Naive B cell (primary cell): ENCODE measurements at places on chromosomes 13 and 19. TPM values are rescaled to one million over a fixed set of nuclear protein-coding genes. Genes with fewer than 3 reads are reported as not detected.

- DNase-seq, result no peak
These were observed 21.6 kb downstream of the SERPINE3 start for GRCh38 chr13:51361106-51361505.

Gene RXFP2
- not detected for polyA plus RNA-seq

- DNase-seq, result no peak
These were observed 739.4 kb upstream of the GPC6 start for GRCh38 chr13:92487238-92487637.

Gene CYP4F8
- not detected for polyA plus RNA-seq

Gene LHB
- not detected for polyA plus RNA-seq

- no peak for DNase-seq
These were observed 29.1 kb upstream of the IGLON5 start for GRCh38 chr19:51282335-51282734.

DNA sequence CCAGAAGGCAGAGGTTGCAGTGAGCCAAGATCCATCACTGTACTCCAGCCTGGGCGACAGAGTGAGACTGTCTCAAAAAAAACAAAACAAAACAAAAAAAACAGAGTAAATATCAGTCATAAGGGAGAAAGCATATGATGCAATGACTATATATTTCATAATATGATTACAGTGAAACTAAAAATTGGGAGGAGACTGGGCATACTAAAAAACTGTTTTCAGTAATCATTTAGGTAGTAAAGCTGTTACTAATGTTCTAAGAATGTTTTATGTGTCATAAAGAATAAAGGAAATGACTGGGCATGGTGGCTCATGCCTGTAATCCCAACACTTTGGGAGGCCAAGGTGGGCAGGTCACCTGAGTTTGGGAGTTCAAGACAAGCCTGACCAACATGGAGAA is 15.9 kb downstream of the ZNF573 start:
- no peak for DNase-seq

- DNase-seq, result no peak
These were observed 476.4 kb downstream of the FOXO1 start for GRCh38 chr13:40189898-40190630.

DNA sequence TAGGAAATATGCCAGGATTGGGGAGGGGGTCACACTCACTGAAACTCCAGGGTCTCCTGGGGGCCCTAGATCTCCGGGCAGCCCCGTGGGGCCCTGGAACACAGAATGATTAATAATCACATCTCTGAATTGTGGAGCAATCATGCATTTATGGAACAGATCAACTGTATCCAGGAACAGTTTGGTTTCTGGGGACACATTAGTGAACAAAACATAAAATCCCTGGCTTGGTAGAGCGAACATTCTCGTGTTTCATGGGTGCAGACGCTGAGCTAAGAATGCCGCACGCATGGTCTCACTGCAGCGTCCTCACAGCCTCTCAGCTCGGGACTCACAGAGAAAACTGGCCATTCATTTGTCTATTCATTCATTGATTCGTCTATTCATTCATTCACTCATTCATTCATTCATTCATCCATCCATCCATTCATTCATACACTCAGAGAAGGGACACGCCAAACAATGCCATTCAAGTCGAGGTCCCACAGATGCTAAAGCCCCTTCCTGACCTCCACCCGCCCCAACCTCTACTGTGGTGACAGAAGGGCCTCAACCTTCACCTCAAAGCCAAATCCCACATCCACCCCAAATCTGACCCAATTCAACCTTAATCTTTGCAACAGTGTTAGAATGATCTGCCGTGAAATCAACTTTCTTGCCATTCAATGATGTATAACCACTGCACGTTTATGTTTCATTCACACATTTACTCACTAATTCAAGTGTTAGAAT is 35.0 kb upstream of the OLFM2 start:
- no peak for DNase-seq

Gene RGL3
- not detected for polyA plus RNA-seq

DNA sequence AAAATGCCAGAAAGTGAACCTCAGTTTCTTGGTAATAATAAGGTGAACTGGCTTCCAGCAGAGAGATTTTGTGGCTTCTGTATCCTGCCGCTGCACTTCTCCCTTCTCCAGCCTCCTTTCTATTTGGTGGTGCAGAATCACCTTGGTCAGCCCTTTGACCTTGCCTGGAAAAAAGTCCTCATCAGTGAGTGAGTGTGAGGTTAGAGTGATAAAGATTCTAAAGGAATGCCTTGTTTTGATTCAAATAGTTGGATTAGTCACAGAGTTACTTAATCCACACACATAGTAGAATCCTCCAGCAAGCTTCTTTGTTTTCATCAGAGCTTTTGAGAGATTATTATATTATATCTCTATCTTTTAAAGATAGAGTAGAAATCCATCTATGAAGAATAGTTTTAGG is 140.9 kb downstream of the KCNRG start:
- DNase-seq, result no peak

GRCh38 chr13:112486386-112487126 is 101.4 kb downstream of the TUBGCP3 start:
- DNase-seq, result no peak

DNA sequence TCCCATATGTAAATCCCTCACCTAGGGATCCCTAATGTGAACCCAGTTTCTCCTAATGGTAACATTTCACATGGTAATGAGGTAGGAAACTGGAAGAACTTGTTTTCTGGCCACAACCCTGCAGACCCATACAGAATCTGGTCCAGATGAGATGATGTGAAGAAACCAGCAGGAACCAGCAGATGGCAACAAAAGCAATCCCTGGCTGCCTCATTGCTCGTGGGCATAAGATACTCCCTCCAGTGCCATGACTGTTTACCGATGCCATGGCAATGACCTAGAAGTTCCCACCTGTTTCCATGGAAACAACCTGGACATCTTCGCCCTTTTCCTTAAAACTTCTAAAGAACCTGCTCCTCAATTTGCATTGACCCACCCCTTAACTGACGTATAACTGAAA is 1.4 kb upstream of the CD209 start:
- peak; percentile 18 for DNase-seq

Gene MAMSTR
- polyA plus RNA-seq, result 0.31 TPM

DNA sequence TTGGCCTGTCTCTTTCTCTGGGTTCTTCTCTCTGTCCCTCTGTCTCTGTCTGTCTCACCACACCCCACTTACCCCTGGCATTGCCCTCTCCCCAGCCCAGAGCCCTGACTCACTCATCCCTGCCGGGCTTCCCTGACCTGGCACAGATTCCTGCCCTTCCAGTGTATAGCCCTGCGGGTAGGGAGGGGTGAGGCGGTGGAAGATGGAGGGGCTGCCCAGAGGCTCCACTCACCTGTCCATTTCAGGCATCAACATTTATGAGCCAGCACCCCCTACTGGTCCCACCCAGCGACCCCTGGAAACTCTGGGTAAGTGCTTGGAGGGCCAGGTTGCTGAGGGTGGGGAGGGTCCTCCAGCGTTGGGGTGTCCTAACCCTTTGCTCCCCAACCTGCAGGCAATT is 1.0 kb downstream of the NCCRP1 start:
- DNase-seq, result no peak

DNA sequence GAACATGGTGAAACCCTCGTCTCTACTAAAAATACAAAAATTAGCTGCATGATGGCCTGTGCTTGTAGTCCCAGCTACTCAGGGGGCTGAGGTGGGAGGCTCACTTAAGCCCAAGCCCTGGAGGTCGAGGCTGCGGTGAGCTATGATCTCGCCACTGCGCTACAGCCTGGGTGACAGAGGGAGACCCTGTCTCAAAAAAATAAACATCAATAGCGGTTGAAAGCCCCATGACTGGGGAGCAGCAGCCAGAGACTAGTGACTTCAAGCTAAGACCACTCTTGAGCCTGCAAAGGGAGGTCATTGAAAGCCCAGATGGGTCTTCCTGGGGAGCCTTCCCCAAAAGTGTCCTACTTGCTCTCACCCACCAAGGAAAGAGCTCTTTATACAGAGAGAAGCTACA is 11.9 kb upstream of the ZNF709 start:
- DNase-seq, result no peak

DNA sequence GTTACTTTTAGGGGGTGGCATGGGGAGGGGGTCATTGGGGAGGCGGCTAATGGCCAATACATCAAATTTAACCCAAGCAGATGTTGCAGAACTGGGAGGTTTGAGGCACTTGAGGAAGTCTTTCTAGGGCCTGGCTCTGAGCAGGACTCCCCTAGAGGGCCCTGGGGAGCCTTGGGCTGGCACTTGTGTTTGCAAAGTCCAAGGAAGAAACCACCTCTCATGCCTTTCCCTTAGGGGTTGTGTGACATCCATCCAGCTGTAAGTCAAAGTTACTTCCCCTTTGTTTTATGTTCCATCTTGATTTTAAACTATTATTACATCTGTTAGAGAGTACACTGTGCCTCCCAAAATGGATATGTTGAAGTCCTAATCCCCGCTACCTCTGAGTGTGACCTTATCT is 159.9 kb downstream of the KATNAL1 start:
- no peak for DNase-seq

DNA sequence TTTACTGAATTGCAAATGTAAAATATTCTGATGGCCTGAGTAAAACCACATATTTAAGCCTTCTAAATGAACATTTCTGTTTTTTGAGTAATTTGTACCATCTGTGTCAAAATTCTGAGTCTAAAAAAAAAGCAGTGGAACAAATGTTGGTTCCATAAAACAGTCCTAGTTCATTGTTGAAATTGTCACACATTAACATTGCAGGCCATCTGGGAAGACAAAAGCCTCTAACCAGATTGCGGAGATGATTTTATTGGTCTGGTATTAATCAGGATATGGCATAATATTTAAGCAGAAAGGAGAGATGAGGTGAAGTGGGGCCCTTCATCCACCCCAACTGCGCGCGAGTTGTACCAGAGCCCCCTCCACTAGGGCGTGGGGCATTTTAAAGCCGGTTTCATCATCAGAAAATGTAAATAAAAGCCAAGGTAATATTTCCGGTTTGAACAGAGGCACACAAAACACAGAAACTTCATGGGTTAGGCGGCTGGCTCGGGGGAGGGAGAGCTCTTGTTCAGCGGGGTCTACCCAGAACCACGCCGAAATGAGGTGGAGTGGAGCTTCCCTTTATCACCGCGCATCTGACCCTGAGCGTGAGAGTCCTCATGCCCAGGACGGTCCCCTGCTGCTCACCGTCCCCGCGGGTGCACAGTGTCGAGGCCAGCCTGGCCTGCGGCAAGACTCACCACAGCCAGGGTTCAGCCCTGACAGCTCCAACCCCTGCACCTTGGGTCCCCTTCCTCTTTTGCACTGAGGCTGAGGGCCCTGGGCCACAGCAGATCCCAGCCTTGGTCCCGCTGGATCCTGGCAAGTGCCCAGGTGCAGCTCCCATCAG is 169.2 kb downstream of the URI1 start:
- DNase-seq, result no peak

Gene ERFL
- polyA plus RNA-seq, result not detected

Gene ZNF222
- polyA plus RNA-seq, result 4.7 TPM

DNA sequence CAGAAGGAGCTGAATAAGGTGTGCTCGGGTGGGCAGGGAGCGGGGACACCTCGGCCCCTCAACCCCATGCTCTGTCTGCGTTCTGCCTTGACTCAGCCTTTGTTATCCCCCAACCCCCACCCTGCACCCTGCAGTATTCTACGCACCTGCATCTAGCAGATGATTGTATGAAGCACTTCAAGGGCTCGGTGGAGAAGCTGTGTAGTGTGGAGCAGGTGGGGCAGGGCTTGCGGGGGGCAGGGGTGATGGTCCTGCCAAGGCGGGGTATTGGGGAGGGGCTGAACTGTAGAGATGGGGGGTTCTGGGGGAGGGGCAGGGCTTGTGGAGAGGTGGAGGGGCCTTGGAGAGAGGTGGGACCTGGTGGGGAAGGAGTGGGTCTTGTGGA is 6.1 kb downstream of the STXBP2 start:
- DNase-seq, result no peak

DNA sequence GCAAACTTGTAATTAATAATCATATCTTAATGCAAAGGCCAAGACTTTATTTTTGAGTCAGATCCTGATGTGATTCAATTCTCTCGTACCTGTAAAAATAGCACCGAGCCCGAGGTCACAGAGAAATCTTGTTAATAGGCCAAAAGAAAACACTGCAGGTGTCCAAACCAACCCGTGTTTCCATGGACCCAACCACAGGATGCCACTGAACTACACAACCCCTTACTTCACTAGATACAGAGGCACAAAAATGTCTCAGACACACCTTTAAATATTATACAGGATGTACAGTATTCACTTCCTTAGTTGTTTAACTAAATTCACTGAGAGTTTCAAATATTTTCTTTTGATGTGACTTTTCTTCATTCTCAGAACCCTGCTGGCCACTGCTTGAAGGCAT is 530.9 kb downstream of the MYO16 start:
- no peak for DNase-seq

DNA sequence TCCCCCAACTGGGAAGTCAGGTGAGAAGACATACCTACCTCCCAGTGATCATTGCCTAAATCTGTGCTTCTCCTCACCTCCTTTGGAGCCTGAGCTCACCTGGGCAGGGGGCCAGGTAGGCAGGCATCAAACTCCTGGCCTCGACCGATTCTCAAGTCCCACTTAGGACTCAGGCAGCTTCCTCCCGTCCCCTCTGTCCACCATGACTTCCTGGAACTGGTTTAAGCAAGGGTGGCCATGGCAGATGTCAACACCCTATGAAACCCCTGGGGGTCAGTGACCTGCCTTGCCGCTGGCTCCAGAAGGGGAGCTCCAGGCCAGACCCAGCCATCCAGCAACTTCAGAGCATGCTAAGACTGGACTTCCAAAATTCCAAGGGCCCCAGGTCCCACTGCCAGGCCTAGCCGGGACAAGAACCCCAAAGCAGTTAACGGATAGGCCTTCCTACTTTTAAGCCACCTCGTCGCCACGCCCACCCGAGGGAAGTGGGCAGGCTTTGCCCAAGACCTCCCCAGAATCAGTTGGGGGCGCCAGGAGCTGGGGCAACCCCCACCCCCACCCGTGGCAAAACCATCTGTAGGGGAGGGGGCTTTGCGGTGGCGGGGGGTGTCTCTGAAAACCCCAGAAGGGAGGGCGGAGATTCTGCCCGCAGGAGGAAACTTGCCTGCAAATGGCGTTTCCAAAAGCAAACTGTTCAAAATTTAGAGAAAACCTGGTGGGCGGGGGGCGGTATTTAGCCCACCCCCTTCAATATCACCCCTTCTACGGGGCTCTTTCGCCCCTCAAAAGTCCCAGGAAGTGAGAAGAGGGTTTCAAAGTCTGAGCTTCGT is 657 bp downstream of the PLIN3 start:
- DNase-seq, result peak; percentile 39

- no peak for DNase-seq
These were observed 4.5 kb downstream of the MAMSTR start for GRCh38 chr19:48714759-48715675.

- no peak for DNase-seq
These were observed 470 bp downstream of the ZNF835 start for GRCh38 chr19:56670961-56671612.

Gene SYT3
- polyA plus RNA-seq, result 0.11 TPM
